ENCODE measurements at places on chromosomes 3 and 15.
A peak's percentile ranks its signal among the peaks of the same experiment; 100 is the strongest.

- DNase-seq: peak; percentile 61
Observed at GRCh38 chr3:77530870-77531269, 491.0 kb downstream of the ROBO2 start.

- DNase-seq: no peak
Observed at GRCh38 chr15:85168642-85169173, 187.1 kb downstream of the PDE8A start.

DNA sequence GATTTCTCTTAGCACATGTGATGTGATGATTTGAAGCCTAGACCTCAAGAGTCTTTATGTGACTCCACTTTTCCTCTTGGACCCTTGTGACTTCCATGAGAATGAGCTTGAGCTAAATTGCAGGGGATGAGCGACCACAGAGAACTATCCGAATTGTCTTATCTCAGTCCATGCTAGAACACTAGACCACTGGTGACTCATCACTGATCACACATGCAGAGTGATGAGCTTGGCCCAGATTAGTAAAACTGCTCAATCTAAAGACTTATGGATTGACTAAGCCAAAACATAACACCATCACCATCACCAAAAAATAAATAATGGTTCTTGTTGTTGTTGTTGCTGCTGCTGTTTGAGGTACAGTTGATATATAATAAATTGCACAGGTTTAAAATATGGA lies 114.1 kb upstream of the CFAP20DC start:
- DNase-seq: peak; percentile 1

DNA sequence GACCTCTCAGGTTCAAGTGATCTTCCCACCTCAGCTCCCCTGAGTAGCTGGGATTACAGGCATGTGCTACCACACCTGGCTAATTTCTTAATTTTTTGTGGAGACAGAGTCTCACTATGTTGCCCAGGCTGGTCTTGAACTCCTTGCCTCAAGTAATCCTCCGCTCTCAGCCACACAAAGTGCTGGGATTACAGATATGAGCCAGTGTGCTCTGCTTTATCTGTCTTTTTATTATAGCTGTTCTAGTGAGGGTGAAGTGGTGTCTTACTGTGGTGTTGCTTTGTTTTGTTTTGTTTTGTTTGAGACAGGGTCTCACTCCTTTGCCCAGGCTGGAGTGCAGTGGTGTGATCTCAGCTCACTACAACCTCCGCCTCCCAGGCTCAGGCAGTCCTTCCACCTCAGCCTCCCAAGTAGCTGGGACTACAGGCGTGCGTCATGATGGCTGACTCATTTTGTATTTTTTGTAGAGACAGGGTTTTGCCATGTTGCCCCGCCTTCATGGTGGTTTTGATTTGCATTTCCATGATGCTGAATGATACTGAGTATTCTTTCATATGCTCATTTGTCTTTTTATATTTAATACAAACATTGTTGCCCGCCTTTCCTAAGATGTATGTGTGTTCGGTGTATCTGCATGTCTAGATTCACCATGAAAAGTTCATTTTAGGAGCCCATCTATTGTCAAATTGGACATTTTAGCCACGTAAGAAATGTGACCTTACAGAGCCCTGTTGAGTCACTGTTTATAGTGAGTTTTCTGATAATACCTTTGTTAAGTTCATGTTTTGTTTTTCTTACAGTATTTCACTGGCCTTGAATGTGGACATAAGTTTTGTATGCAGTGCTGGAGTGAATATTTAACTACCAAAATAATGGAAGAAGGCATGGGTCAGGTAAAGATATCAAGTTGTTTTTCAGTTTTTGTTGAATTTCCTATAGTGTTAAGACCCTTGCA lies 80.6 kb downstream of the ARIH1 start:
- DNase-seq: peak; percentile 16

- DNase-seq: no peak
Observed at GRCh38 chr15:99155961-99156443, 51.1 kb downstream of the SYNM start.

- no peak for DNase-seq
Observed at GRCh38 chr3:139311557-139311956, 32.3 kb upstream of the MRPS22 start.

GRCh38 chr15:68504681-68505170 lies 72.8 kb upstream of the ITGA11 start:
- DNase-seq: no peak

GRCh38 chr15:44692659-44693058 lies 18.5 kb downstream of the PATL2 start:
- DNase-seq: no peak

DNA sequence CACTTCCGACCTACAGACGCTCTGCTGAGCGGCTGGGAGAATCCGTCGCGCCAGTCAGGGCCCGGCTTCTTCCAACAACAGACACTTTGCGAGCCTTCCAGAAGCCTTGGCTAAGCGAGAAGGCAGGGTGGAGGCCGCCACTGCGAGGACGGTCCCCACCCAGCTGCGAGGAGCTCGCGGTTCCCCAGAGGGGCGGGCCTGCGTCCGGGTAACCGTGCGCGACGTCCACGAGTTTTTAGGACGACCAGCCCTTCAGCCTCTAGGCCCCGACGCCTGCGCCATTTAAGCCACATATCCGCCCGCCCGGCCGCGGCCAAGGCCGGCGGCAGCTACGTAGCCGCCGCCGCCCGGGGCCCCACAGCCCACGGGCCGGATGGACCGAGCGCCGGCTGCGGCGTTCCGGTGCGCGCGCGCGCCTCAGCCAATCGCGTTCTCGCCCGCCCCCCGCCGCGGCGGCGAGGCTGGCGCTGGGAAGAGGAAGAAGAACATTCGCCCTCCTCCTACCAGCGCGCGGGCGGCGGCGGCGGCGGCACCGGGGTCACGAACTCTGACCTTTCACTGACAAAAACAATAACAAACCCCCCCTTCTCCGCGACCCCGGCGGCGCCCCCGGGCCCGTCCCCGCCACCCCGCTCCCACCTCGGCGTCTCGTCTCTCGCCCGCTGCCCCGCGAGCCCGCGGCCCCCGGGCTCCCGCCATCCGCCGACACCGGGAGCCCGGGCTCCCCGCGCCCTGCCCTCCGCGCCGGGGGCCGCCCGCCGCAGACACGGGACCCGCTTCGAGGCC lies at the start of gene NR2C2:
Gene NR2C2, plus strand, starts transcription at position 484 of the 786 bp plus-strand sequence. CDS start 56,332 bp downstream, outside the sequence.
- peak; percentile 81 for DNase-seq

GRCh38 chr3:183816681-183817510 lies 8.5 kb downstream of the MAP6D1 start:
- no peak for DNase-seq

GRCh38 chr3:185332026-185332735 lies 30.8 kb upstream of the MAP3K13 start:
- peak; percentile 60 for DNase-seq

GRCh38 chr3:149969110-149969939 lies 1.4 kb downstream of the PFN2 start:
- DNase-seq: peak; percentile 89

GRCh38 chr3:37136067-37136466 lies 38.3 kb downstream of the LRRFIP2 start:
- DNase-seq: peak; percentile 39

DNA sequence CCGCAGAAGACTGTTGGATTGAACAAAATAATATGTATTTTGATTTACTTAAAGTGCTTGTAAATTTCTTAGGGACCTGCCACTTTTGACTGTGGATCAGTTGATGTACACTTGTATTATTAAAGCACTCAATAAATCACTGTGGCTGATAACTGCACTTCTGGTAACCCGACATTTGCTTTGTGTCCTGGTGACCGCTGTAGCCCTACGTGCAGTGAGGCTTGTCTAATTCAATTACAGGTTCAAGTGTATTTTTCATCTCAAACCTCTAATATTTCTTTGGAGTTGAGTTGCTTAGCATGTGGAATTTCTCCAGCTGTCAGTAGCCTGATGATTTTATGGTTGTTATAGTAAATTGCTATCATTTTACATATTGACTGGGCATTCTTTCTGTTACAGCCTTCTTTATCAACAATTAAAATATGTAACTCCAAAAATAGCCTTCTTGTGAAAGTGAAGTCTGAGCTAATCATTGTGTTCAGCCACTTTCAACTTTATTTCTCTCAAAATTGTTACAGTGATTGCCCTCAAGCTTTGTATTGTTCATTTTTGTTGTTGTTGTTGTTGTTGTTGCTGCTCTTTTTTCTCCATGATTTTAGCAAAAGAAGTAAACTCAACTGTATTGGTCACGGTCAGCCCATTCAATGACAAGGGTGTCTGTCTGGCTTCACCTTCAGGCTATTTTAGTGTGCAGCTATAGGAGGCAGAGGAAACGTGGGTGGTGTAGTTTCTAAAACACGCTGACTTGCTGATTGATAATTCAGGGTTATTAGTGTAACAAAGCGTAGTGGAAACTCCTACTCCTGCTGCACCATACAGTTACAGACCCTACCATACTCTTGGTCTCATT lies 215.1 kb upstream of the UBE2E1 start:
- no peak for DNase-seq

GRCh38 chr3:196688349-196688748 lies 23.7 kb downstream of the CEP19 start:
- DNase-seq: peak; percentile 62

DNA sequence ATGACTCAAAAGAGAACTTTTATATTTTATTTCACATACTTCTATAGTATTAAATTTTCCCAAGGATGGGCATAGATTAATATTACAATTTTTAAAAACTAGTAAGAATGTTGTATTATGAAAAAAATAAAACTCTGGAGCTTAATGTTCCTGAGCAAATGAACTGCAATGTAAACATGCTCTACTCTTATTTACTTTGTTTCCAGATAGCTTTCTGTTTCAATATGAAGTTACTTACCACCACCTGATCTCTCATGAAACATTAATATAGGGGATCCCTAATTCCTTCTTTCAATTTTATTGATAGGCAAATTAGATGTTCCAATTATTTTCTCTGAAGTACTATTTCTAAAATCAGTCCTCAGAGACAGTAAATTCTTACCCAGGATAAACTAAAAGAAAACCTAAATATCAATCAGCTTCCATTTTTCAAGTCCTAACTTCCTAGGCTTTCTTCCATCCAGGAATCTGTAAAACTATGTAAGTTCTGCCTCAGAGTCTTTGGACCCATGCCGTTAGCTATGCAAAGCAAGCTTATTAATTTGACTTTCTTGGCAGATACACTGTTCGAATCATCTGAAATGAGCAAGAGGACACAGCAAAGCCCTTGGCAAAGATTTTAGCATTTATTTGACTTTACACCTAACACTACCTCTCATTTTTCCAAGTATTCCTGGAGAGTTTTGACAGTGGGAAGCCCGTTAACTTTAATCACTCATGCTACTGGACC lies 93.2 kb downstream of the PLCH1 start:
- DNase-seq: no peak

DNA sequence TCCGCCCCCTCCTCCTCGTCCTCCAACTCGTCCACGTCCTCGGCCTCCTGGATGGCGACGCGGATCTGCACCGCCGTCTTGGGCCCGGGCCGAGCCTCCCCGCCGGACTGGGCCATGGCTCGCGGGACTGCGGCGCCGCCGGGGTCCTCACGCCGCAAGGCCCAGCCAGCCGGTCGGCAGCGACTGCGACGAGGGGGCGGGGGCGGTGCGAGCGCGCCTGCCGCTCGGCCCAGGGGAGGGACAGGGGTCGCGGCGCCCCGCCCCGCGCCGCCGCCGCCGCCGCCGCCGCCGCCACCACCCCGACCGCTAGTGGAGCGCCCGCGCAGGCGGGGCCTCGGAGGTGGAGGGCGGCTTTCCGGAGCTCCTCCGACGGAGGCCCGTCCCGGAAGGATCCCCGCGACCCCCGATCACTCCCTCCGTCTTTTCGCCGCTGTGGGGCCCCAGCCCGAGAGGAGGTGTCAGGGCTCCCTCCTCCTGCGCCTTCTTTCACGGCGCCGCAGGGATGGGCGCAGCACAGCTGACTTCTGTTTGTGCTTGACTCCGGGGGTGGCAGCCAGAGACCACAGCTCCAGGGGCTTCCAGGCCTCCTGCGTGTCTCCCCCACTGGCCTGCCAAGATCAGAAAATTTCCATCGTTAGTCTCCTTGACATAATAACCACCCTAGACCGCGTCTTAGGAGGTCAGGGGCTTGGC lies at the start of gene LARP6:
Gene LARP6, minus strand, starts transcription at position 185 of the 693 bp plus-strand sequence. Its CDS starts 69 bp downstream, at position 116.
- DNase-seq: peak; percentile 65

DNA sequence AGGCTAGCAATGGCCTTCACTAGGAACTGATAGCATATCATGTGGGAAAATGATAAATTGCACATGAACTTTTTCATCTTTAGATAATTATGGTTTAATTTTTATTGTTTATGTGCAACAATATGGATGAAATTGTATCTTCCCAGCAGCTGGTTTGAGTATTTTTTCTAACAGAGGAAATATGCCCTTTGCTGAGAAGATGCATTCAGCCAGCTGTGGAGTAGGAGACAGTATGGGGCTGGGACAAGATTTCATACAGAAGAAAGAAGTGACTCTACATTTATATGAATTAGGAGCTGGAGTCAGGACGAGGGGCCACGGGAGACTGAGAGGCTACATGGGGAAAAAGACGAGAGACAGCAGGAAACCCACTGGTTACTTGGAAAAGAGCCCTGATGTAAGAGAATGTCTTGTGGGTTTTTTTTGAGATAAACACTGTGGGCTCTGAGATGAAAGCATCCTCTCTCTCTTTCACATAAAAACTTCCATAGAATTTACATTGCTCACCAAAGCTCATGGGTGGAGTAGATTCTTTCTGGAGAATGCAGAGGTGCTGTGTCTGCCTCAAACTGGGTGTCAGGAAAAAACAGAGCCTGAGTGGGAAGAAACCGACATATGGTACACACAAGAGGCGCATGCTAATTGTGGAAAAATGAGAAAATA lies 115.2 kb upstream of the PDZRN3 start:
- peak; percentile 81 for DNase-seq

- no peak for DNase-seq
Observed at GRCh38 chr15:97077975-97078374, 747.5 kb downstream of the NR2F2 start.

GRCh38 chr3:123670743-123671142 lies 85.9 kb upstream of the HACD2 start:
- DNase-seq: no peak

All from fibroblast of skin of right quadriceps (primary cell).